Brain (organoid and tissue), 16 donors: ENCODE measurements at places on chromosomes 3 and 15.

DNA sequence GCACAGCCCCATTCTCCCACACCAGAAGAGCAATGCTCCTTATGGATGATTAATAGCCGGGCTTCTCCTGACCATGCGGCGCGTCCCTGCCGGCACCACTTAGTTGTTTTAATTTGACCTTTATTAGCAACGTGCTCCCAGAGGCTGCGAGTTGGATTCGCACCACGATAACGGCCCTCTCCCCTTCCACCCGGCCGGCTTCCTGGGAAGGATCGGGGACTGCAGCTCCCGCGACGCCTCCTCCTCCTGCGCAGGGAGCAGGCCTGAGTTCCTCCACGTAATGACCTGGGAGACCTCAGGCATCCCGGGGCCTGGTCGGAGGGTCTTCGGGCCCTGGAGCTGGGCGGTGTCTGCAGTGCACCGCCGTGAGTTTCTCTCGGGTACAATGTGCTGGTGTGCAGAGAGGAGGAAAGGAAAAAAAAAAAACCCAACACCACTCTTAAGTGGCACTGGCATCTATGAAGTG, 243.3 kb upstream of the TOPAZ1 start:
- no peak for DNase-seq

- no peak for DNase-seq
Observed at GRCh38 chr15:38695249-38696108, 130.9 kb upstream of the RASGRP1 start.

GRCh38 chr3:55936549-55937052, 449.5 kb upstream of the WNT5A start:
- DNase-seq: no peak

DNA sequence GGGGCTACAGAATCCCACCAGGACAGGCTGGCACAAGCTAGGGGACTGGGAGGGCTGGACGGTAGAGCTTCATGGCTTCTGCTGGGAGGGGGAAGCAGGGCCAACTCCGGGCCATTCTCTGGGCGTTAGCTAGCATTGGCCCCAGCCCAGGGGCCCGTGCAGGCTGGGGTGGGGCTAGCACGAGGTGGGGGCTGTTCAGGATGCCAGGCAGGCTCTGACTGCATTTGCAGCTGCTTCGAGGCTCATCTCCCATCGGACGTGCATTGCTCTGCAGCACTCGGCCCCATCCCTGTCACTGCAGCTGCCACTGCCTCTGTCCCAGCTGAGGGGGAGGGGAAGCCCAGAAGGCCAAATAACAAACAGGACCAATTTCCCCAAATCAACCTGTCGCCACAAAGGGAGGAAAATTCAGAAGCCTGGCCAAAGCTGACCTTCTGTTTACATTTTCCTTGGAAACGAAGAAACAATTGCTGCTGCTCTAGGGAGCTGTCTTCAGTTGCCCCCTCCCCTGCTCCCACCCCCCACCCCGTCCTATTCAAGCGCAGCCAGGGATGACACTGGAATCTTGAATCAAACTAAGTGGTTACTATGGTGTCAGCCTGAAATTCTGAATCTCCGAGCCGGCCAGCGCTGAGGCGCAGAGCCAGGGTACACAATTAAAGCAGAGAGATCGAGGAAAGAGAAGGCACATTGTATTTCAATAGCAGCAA, 138.8 kb upstream of the PRR20G start:
- peak; percentile 89 for DNase-seq

GRCh38 chr15:65328506-65329287, 24.2 kb downstream of the RNU5B-1 start:
- no peak for DNase-seq

DNA sequence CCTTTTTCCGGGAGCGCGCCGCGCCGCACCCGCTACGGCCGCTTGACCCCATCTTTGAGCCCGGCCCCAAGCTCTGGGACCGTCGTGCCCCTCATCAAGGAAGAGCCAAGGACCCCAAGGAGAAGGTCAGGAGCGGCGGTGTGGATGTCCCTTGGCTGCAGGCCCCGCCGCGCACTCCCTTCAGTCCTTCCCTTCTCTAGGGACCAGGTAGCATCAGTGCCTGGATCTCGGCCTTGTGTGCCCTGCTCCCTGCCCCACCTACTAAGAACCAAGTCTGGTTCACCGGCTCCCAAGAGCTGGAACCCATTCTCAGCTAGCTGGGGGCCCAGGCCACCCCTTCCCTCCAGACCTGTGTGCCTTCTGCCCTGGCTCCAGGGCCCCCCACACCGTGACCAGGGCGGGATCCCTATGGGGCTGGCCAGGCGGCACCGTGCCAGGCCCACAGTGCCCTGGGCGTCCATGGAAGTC, 69.3 kb upstream of the CGNL1 start:
- no peak for DNase-seq

DNA sequence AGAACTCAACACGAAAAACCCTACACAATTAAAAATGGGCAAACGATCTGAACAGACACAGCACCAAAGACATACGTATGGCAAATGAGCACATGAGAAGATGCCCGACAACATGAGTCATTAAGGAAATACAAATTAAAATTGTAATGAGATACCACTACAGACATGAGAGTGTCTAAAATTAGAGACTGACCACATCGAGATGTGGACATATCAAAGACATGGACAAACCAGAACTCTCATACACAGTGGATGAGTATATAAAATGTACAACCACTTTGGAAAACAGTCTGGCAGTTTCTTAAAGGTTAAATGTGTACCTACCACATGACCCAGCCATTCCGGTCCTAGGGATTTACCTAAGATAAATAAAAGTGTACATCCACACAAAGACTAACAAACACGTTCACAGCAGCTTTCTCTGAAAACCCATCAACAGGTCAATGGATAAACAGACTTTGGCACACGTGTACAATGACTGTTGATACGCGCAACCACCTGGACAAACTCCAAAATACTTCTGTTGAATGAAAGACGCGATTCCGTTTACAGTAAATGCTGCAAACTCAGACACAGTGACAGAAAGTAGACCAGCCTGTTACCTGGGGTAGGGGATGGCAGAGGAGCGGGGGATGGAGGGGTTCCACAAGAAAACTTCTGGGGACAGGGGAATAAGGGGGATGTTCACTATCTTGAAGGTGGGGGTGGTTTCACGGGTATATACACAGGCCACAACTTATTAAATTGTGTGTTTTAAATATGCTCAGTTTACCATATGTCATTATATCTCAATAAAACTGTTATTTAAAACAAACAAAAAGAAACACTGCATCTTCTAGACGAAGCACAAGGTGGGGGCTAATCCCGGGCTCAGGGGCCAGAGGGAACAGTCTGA, 2.1 kb downstream of the TNK2 start:
- DNase-seq: no peak

- no peak for DNase-seq
Observed at GRCh38 chr15:100892013-100892355, 12.4 kb downstream of the ALDH1A3 start.

DNA sequence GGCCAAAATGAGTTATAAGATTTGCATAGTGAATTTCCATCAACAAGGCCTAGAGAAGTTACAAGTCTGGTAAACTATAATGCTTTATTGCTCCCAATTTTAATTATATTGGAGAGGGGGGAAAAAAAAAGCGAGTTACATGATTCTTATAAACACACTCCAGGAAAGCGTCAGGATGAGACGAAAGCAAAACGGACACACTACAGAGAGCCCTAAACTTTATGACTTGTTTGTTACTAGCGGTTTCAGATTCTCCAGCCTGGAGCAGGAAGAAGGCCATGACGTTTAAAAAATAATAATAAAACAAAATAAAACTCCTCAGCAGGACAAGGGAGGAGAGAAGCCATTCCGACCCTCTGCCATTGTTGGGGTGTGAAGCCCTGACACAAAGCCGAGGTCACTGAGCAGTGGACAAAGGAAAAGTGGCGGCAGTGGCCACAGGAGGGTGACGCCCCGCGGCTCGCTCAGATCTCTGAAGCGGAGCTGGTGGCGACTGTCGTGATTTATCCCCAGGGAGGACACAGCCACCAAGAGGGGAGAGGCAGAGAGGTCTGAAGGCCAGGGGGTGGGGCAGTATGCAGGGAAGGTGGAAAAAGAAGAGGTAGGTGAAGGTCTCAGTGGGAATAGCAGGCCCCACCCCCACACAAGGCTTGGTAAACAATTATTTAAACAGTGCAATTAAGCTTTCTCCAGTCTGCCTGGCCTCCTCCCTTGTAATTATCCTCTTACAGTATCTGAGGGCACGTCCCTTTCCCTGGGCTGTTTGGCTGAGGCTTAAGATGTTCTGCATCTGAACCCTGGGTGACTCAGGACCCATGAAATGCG, 45.3 kb downstream of the ADAMTS9 start:
- DNase-seq: no peak
